ENCODE measurements at places on chromosomes 1 and 21.

GRCh38 chr1:109112056-109112651 is 1.8 kb upstream of the ELAPOR1 start:
- DNase-seq = no peak

DNA sequence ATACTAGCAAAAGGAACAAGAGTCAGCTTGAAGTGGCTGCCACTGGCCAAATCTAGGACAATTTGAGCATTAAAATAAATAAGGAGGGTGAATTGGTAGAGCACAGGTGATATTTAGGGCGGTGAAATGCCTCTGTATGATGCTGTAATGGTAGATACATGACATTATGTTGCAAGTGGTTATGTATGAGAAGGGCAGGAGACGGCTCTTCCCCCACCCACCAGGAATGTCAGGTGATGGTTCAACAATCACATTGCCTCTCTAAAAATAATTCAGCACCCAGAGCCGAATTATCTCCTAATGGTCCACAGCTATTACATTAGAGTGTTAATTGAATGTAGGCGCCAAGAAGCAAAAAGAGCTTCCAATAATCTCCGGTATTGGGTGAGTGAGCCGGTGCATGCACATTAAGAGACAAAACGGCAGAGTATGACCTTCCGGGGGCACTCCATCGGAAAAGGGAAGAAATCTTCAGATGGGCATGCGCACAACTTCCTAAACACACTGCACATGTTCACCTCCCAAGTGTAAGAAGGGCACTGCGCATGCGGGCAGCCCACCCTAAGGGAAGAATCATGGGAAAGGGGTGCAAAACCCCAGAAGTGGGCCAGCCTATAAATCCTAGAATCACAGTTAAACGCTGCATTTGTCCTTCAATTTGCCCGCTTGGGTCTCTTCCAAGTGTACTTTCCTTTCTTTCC is 6.8 kb upstream of the IFNAR1 start:
- no peak for DNase-seq

GRCh38 chr1:178966312-178966711 is 59.4 kb upstream of the FAM20B start:
- DNase-seq = no peak

- DNase-seq = no peak
Measured at GRCh38 chr1:164858096-164858632, 299.2 kb downstream of the PBX1 start.

DNA sequence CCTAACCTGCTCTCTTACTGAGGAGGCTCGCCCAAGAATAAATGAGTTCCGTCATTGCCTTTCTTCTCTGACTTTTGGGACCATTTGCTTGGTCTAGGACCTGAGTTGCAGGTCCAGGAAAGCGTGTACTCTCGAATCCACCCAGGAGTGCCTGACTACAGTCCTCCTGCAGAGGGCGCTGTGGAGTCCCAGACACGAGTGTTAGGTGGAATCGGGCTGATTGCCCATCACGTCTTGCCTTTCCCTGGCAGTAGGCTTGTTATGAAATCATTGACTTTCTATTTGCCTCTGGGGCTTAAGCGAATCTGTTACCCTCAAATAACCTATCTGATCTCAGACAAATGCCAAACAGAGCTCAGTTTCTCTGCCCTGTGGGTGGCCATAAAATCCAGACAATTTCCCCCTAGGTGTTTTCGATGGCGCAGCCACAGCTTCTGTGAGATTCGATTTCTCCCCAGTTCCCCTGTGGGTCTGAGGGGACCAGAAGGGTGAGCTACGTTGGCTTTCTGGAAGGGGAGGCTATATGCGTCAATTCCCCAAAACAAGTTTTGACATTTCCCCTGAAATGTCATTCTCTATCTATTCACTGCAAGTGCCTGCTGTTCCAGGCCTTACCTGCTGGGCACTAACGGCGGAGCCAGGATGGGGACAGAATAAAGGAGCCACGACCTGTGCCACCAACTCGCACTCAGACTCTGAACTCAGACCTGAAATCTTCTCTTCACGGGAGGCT is at the start of gene IL20:
TSS of gene IL20 (plus strand) at position 685 of the 733 bp plus-strand sequence. CDS start 230 bp downstream, outside the sequence.
- DNase-seq = peak; percentile 71

- DNase-seq = no peak
Measured at GRCh38 chr1:107690491-107690890, 274.5 kb downstream of the VAV3 start.

- peak; percentile 4 for DNase-seq
Measured at GRCh38 chr1:181504399-181504842, 21.1 kb downstream of the CACNA1E start.

DNA sequence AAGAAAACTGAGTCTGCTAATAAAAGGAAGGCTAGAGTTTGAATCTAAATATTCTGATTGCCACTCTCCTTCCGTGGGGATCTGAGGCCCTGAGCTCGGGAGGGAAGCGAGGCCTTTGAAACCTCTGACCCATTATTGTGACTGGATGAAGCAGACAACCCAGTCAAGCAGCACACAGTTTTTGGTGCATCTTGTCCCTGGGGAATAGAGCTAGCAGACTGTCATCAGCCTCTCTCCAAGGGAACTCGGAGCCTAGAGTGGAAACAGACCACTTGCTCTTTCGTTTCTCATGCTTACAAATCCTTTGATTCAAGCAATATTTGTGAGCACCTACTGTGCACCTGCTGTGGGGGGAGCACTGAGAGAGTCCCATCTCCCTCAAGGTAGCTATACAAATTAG is 133.2 kb upstream of the KLHDC7A start:
- no peak for DNase-seq

DNA sequence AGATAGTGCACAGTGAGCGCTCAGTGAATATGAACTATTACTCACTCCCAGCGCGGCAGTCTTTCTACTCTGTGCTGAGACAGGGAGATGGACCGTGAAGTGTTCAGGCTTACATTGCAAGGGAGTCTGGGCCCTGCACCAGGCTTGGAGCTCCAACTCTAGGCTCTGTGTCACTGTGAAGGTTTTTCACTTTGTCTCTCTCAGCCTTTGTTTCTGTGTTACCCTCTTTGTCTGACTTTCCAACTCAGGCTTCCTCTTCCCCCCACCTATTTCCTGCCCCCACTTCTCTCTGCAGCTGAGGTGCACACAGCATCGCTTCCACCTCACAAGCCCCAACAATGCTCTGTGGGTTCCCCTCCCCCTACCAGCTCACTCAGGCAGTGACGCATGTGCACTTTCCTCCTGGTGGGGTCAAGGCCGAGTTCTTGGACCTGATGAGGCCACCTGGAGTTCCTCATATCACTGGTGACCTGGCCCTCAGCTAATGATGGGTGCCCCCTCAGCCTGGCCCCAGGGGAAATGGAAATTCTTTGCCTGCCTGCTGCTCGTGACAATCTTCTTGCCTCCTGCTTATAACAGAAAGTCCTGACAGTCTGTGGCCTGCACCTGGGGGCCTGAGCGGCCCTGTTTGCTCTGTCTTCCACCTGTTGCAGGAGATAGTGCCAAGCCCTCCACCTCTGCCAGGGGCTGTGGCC is 1.1 kb upstream of the LCK start:
- DNase-seq = peak; percentile 89

GRCh38 chr21:34570313-34570712 is 44.6 kb downstream of the RCAN1 start:
- no peak for DNase-seq

GRCh38 chr1:13823936-13824335 is 123.9 kb downstream of the PRDM2 start:
- DNase-seq = no peak

DNA sequence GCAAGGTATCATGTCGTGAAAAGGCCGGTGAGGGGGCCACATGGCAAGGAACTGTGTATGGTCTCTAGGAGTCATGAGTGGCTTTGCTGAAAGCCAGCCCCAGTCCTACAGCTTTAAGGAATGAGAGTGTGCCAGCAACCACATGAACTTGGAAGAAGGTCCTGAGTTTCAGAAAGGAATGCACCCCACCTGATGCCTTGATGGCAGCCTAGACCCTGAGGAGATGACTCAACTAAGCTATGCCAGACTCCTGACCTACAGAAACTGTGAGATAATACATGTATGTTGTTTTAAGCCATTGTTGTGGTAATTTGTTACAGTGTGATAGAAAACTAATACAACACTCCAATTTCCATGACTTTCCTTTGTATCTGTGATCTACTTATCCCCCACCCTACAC is 33.5 kb upstream of the AKT3 start:
- no peak for DNase-seq

DNA sequence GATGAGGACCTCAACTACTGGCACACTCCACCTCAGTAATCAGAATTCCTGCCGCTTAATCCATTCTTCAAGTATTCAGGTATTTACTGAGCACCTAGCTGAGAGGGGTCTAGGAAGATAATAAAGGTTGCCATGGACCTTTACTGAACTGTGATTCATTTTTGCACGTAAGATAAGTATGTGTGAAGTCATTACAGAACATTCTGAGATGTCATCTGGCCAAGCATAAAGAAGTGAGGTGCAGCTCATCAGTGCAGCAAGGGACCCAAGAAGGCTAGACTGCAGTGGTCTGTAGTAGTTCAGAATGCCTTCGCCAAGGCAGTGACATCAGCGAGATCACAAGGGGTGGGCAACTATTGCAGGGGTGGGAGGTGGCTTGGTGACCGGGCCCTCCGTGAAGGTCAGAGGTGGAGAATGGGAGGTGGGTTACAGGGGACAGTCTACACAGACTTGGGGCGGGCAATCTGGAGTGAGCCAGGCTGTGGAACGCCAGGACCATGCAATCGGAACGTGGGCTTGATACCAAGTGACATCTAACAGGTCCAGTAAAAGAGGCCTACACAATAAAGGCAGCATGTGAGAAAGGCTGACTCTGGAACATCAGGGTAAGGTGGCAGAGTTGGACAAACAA is 107.4 kb downstream of the SLC45A1 start:
- no peak for DNase-seq

- no peak for DNase-seq
Measured at GRCh38 chr1:216907100-216907499, 183.9 kb upstream of the ESRRG start.

DNA sequence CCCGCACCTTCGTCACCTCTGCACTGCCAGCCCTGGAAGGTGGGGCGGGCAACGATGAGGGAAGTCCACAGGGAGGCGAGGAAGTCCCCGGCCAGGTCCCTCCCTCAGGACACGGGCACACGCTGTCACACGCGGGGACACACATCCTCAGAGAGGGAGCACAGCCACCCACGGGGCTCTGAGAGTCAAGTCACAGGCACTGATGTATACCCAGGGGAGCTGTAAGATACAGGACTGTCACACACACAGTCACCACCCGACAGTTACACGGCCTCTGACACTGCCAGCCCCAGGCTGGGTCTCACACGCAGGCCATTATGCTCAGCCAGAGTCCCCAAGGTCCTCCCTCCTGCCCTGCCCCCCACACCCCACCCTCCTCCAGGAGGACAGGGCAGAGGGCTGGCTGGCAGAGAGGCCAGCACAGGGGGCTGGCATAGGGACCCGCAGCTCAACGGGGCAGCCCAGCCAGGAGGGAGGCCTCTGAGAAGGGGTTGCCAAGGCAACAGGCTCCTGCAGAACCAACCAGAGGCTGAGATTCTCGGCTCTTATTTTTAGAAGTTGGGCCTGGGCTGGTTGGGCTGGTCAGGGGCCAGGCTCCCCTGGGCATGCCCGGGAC is 17.7 kb upstream of the ADGRB2 start:
- no peak for DNase-seq

DNA sequence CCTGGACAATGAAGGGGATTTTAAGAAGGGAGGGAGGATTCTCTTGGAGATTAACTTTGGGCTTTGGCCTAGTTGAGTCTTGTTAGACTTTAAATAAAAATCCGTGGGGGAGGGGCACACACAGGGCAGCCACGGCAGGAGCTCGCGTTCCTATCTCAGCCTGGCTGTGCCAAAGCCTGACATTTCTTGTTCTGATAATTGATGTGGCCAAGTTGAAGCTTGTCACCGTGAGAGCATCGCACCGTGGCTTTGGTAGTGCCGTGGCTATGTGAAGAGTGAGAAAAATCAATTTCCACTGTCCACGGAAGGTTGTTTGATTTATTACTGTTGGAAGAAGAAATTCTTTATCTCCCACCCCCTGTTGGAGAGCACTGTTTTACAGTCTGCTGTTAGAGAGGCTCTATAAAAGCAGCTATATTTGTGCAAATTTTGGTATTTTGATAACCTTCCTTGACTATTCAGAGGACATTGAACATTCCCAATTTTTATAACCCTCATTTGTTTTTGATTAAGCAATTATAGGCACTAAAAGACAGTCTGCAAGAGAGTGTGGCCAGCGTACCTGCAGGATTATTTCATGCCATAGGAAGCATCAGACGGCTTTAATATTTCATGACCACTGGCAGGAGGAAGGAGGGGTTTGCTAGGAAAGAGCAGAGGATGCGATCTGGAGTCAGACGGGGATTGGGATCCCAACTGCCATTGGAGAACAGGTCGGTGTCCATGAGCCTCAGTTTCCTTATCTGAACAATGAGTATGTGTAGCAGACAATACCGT is 160.7 kb downstream of the KAZN start:
- no peak for DNase-seq

- no peak for DNase-seq
Measured at GRCh38 chr1:15702722-15703550, 18.8 kb downstream of the PLEKHM2 start.

GRCh38 chr1:159943908-159944622 is 1.3 kb downstream of the IGSF9 start:
- no peak for DNase-seq

- DNase-seq = no peak
Measured at GRCh38 chr1:7993593-7994479, 32.3 kb downstream of the ERRFI1 start.

DNA sequence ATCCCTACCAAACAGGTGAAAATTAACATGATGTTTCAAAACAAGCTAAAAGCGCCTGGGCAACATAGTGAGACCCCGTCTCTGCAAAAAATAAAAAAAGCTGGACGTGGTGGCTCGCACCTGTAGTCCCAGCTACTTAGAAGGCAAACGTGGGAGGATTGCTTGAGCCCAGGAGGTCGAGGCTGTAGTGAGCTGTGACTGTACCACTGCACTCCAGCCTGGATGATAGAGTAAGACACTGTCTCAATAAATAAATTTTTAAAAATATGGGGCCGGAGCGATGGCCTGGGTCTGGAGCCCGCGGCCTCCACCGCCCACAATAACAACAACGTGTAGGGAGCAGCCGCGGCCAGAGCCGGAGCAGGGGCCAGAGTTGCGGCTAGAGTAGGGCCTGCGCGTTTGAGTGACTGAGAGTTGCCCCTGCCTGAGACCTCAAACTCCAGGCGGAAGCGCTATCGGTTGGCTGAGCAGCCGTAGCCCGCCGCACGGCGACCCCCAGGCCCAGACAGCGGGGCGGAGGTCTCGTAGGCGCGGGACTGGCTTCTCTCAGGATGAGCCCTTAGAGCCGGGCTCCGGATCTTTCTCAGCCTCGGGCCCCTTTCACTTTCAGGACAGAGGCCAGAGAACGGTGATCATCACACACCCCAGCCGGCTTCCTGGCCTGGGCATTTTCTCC is 41.4 kb downstream of the ZMYM1 start:
- DNase-seq = no peak

DNA sequence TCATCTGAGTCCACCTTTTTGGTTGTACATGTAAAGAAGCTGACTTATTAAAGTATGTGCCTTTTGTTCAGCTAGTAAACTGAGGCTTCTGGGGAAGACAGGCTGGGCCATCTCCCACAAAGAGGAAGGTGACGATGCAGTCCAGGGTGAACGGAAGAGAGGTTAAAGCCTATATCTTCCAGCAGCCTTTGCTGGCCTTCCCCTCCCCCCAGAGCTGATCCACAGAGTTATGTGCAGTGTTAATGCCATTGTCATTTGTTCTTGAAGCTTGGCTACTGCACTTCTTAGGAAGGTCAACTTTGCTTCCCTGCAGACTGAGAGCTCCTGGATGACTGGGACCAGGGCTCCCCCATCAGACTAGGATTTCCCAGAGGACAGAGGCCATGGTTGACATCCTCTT is 2.2 kb downstream of the SLC30A2 start:
- no peak for DNase-seq
